ENCODE measurements at places on chromosomes 12 and 14.

- DNase-seq = no peak
Observed at GRCh38 chr14:20631880-20632389, 9.6 kb downstream of the OR6S1 start.

GRCh38 chr12:86349196-86349595 is 93.0 kb upstream of the MGAT4C start:
- no peak for DNase-seq

DNA sequence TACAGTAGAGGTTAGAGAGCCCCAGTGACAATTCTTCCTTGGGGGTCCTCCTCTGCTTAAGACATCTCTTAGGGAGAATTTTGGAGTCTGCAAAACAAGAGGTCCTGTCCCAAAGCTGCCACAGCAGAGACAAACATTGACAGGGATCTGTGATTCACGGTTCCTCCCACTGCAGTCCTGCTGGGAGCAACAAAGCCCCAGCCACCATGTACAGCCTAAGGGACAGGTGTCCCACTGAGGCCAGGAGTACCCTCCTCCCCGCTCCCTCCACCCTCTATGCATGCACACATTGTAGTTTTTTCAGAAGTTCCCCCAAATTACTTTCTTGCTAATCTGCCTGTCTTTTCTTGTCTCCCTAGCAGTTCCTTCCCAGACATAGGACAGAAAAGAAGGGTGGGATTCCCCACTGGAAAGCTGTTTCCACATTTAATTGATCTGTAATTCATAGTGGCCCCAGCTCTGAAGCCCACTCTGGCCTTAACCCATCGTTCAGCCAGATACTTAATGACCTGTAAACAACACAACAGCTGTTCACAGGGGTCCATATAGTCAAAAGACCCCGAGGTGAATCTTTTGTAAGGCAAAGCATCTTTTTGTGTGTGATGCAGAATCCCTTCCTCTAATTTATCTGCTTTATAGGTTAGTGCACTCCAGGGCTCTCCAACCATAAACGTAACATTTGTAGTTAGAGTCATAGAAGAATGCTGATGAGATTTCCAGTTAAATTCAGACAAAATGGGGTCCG is 13.9 kb upstream of the PRICKLE1 start:
- no peak for DNase-seq

GRCh38 chr14:101859538-101859902 is 98.0 kb downstream of the PPP2R5C start:
- no peak for DNase-seq

GRCh38 chr14:105290621-105291346 is 10.0 kb downstream of the BRF1 start:
- no peak for DNase-seq

GRCh38 chr14:70077005-70077404 is 111.7 kb downstream of the SLC8A3 start:
- no peak for DNase-seq

DNA sequence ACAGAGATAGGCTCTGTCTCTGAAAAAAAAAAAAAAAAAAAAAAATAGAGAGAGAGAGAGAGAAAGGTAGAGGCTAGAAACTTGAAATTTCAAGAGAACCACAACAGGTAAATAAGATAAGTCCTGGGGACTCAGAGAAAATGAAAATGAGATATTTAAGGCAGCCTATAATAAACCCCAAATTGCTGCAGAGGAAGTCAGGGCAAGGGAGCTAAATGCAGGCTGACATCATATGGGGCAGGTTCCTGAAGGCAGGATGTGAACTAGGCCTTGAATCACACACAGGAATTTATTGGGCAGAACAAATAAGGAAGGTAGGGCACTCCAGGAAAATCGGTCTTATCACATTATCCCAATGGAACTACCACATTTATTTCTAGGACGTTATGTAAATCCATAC is 54.9 kb upstream of the NUDT4 start:
- DNase-seq = no peak

- no peak for DNase-seq
Observed at GRCh38 chr12:89893972-89894706, 185.5 kb upstream of the ATP2B1 start.

GRCh38 chr12:52496054-52496453 is 3.0 kb upstream of the KRT6A start:
- no peak for DNase-seq

GRCh38 chr12:12008931-12009611 is 61.7 kb upstream of the BCL2L14 start:
- DNase-seq = no peak

- DNase-seq = no peak
Observed at GRCh38 chr12:98425859-98426258, 89.5 kb upstream of the TMPO start.

GRCh38 chr14:105173145-105173544 is 4.6 kb upstream of the JAG2 start:
- DNase-seq = no peak

- no peak for DNase-seq
Observed at GRCh38 chr12:110256780-110257431, 24.1 kb upstream of the ATP2A2 start.

Data from brain pericyte (primary cell).